Midbrain (tissue), 1 donor: ENCODE measurements at places on chromosomes 5 and 9.

GRCh38 chr5:155728146-155728856 lies 598.7 kb upstream of the SGCD start:
- DNase-seq, result peak; percentile 55

GRCh38 chr5:135456238-135457099 lies 4.3 kb upstream of the TIFAB start:
- no peak for DNase-seq

GRCh38 chr5:59845730-59846129 lies 47.8 kb downstream of the PDE4D start:
- DNase-seq, result no peak

GRCh38 chr5:54017580-54017979 lies 292.8 kb downstream of the ARL15 start:
- DNase-seq, result no peak

DNA sequence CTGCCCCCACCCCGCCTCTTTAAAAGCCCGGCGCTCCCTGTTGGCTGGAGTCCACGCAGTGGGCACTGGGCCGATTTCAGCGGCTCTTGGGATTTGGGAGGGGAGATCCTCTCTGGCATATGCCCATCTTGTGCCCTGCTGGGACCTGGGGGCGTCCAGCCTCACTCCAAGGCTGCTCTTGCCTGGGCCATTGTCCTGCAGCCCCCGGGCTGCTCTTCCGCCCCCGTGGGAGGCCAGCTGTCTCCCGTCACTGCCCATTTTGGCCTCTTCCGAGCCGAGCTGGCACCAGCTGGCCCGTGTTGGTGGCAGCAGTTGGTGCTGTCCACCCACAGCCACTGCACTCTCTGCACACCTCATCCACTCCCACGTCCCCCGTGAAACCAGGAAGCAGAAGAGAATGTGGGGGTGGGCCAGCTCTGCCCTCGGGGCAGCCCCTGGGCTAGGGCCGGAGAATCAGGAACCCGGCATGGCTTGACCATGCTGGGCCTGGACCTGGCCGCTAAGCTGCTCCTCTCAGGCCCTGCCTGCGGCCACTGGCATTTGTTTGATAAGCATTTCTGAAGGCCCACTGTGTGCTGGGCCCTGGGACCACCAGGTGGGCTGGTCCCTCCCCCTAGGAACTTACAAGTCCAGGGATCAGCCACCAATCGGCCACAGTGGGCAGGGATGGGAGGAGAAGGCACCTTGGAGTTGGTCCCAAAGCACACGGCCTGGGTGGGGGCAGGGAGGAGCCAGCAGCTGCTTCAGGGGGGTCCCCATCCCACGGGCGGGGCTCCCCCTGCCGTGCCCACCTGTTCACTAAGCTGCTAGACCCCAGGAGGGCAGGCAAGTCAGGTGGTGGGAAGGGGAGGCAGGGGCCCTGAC lies 2.2 kb downstream of the C8G start:
- DNase-seq, result peak; percentile 32

GRCh38 chr9:121107029-121107428 lies 32.3 kb downstream of the CNTRL start:
- no peak for DNase-seq

DNA sequence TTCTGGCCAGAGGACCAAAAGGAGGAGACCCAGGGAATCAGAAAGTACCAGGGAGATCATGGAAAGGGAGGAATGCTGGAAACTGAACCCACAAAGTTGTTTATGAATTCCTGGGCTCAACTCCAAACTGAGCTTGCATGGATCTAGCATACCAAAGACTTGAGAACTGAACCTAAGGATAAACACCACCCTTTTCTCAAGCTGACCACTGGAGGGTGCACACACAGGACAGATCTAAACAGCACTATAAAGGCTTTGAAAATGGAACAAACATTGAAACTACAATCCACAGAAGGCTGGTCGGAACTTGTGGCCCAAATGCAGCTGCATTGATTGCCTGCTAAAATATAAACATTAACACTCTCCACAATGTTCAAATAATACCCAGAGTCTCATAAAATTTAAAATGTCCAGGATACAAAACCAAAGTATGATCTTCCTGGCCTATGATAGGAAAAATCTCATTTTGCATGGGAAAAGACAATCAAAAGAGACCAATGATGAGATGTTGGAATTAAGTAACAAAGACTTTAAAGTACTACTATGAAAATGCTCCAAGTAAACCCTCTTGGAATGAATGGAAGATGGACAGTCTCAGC lies 15.6 kb upstream of the IRF1 start:
- peak; percentile 8 for DNase-seq

GRCh38 chr9:3698531-3698930 lies 172.7 kb upstream of the RFX3 start:
- no peak for DNase-seq

DNA sequence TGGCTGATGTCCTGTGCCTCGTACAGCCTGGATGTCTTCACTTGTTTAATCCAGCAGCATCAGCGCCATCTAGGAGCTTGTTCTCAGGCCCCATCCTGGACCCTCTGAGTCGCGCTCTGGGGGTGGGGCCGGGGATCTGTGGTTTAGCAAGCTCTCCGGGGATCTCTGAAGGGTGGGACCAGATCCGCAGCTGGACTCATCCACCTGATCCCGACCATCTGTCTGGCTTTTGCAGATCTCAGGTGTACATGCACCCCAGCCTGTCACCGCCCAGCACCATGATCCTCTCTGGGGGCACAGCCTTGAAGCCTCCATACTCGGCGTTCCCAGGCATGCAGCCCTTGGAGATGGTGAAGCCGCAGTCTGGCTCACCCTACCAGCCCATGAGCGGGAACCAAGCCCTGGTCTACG lies 15.1 kb upstream of the POMT1 start:
- no peak for DNase-seq

GRCh38 chr5:140239461-140239860 lies 63.4 kb downstream of the PFDN1 start:
- DNase-seq, result no peak

DNA sequence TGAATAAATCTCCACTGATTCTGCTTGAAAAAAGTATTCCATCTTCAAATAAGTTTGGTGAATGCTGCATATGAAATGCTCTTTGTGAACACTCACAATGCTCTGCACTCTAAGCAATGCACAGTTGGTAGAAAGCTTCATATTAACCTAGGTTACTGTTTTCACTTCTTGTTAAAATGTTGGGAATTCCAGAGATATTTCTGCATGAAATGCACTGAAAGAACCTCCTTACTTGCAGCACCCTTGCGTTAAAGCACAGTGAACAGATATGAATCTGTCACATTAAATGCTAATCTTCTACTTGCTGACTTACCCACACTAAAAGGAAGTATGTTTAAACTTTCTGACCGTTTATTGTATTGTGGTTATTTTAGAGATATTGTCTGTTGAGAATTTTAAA lies 584.1 kb upstream of the NUDT12 start:
- DNase-seq, result no peak

GRCh38 chr9:34554211-34555001 lies 31.6 kb upstream of the ENHO start:
- no peak for DNase-seq

DNA sequence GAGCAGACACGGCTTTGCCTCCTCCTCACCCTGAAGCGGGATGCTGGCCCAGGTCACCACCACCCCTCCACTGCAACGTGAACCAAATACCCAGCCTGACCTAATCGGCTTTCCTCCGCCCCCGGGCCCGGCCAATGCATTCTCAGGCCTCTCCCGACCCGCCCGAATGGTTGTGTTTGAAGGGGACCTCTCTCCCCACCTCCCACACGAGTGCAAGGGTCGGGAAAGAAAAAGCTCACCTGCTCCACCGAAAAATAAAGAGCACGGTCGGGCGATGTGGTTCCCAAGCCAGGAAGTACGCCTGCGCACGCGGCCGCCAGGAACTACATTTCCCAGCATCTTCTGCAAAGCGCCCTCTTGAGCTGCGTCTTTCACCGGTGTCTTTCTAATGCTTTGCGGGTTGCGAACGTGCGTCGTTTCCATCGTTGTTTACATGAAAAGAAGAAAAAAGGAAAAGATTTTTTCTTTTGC lies at the start of gene ZNF883:
TSS of gene ZNF883 (minus strand) at position 282 of the 471 bp plus-strand sequence.
- DNase-seq, result peak; percentile 72

DNA sequence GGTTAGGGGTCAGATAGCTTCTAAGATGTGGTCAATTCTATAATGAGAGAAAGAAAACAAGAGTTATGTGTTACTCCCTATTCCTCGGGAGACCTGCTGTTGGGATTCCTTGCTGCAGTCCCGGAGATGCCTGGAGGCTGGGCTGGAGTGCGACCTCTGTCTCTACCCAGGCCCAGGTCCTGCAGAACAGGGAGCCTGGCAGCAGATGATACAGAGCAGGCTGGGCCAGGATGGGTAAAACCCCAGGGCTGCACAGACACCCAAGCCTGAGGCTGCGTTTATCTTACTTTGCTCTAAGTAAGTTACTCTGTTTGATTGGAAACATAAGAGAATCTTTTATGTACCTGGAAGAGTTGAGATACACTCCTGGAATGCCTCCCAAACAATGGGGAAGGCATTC lies 26.9 kb upstream of the FAM120AOS start:
- no peak for DNase-seq

- DNase-seq, result no peak
Measured at GRCh38 chr5:76617229-76617628, 6.0 kb downstream of the F2RL2 start.

DNA sequence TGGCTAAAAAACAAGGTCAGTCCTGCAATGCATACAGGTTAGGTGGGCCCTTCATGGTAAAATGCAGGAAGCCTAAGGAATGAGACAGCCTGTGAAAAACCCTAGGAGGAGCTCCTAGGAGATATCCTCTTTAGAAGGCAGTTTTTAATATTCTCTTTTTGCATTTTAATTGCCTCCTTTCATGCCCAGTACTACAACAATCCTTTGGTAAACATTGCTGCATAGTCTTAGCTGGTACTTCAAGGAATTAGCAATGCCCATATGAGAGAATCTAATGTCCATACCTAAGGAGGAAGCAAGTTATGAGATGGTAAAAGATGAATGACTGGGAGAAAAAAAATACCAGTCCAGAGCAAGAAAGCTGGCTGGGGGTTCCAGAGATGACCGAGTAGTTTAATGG lies 61.0 kb downstream of the NREP start:
- DNase-seq, result no peak

GRCh38 chr9:89961616-89962341 lies 357.0 kb downstream of the GADD45G start:
- DNase-seq, result no peak

DNA sequence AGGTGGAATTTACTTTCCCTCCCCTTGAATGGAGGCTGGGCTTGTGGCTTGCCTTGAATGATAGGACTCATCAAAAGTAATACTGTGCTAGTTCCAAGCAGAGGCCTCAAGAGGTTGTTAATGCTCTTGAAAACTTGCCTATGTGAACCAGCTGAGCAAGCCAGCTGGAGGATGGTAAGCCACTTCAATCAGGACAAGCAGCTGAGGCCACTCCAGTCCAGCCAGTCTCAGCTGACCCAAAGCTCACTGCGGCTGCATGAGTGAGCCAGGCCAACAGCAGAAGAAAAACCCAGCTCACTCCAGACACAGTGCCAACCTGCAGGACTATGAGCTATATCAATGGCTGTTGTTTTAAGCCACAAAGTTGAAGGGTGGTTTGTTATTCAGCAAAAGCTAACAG lies 182.8 kb downstream of the MCTP1 start:
- no peak for DNase-seq

DNA sequence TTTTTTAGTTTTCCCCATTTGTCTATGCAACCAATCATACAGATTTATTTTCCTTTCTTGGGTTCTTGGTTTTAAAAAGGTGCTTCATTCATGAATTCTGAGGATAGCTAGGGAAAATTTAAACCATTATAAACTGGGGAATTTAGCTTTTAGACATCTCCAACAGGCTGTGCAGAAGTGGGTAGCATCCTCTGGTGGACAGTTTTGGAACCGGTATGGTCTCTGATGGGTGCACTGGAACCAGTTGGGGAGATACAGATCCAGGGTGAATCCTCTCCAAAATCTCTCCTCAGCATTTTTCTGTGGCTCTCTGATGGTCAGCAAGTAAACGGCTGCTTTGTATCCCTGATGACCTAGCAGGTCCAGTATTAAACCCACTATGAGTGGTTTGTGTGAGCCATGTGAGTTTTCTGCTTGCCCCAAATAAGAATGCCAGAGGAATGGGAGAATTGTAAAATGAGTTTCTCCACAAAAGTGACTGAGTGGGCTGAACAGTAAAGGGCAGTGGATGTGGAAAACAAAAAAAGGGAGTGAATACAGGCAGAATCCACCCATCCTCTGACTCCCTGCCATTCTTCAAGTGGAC lies 9.1 kb upstream of the DNAJC25 start:
- DNase-seq, result peak; percentile 21

DNA sequence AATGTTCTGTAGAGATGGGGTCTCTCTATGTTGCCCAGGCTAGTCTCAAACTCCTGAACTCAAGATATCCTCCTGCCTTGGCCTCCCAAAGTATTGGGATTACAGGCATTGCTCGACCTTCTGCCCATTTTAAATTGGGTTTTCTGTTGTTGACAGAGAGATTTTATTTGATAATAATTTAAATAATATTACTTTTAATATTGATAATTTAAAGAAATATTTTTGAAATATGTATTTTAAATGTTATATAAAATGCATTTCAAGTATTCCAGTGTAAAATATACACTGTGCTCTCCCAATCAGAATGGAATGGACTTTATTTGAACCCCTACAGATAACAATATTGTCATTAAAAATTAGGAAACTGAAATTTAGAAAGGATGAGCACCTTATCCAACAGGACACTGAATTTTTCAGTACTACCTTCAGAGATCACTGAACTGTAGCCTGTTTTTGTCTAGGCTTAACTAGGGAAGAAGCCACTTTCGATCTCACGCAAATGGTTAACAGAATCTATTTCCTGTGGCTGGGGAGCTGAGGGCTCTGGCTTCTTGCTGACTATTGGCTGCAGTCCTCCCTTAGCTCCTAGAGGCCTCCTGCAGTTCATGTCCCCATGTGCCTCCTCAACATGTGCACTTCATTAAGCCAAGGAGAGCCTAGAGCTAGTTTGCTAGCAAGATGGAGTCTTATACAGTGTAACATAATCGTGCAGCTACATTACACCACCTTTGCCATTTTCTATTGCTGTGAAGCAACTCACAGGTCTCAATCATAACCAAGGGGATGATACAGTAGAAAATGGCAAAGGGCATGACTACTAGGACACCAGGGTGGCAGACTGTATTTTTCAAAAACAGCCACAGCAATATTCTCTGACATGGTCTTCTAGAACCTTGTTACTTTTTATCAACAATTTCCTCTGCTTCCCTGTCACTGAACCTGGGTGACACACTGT lies 150.0 kb downstream of the CDC42SE2 start:
- no peak for DNase-seq

DNA sequence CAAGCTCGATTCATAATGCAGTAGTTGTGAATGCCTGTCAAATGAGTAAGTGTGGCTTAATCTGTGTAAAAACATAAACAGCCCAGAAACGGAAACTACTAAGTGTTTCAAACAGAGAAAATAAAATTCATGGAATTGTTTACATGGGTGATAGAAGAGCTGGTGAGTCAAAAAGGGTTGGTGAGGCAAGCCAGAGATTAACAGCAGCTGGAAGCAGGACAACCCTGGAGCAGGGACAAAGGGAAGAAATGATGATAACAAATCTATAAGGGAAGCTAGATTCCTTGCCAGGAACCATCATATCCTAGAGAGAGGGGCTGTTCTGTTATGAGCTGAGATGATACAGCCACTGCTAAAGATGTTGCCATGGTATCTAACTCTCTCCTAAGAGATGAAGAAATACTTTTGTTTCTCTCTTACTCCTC lies 18.0 kb upstream of the PRR16 start:
- no peak for DNase-seq
